ENCODE measurements at places on chromosomes 5 and 9. TPM values are rescaled to one million over a fixed set of nuclear protein-coding genes. Genes with fewer than 3 reads are reported as not detected.
A peak's percentile ranks its signal among the peaks of the same experiment; 100 is the strongest.

TBCA gene
- 313 TPM for polyA plus RNA-seq

DNA sequence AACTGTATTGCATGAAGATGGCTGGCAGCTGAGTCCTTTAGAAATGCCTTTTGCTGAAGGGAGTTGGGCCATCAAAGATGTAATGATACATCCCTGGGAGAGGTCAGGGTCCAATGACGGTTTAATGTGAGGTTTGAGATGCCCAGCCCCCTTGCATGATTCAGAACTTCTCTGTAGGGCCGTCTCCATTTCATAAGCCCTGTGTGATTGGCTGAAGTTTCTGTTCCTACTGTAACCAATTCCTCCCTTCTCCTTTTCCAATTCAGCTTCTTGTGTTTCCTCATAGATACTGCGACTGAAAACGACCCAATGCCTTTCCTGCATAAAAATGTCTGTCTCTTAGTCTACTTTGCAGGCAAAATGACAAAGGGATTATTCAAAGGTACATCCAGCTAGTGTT lies 47.9 kb upstream of the ST8SIA4 start:
- DNase-seq = no peak

GRCh38 chr5:80105698-80106439 lies 70.7 kb downstream of the THBS4 start:
- no peak for DNase-seq

GRM6 gene
- 0.64 TPM for polyA plus RNA-seq

DNA sequence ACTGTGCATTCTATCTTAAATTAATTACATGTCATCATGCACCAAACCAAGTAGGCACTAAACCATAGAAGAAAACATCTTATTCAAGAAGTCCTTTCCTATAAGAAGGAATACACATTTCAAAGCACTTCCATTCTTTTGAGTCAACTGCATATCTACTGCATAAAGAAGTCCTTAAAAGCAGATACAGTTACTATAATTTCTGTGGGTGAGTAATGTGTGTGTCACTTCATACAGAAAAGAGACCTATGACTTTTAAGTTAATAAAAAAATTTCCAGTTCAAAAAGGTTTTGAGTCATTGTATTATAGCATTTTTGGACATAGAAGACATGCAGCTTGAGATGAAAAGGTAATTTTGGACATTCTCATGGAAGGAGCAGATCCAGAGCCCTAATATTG lies 125.0 kb downstream of the DTWD2 start:
- DNase-seq = no peak

GRCh38 chr5:157107508-157107907 lies 1.3 kb downstream of the HAVCR2 start:
- DNase-seq = no peak

GRCh38 chr9:90642570-90643539 lies at the start of gene DIRAS2:
Gene DIRAS2, minus strand, starts transcription at chr9:90642824. Its CDS starts 28,997 bp downstream, at chr9:90613827.
- DNase-seq = peak; percentile 38

- DNase-seq = no peak
Measured at GRCh38 chr5:14749579-14750101, 85.1 kb downstream of the OTULIN start.

DNA sequence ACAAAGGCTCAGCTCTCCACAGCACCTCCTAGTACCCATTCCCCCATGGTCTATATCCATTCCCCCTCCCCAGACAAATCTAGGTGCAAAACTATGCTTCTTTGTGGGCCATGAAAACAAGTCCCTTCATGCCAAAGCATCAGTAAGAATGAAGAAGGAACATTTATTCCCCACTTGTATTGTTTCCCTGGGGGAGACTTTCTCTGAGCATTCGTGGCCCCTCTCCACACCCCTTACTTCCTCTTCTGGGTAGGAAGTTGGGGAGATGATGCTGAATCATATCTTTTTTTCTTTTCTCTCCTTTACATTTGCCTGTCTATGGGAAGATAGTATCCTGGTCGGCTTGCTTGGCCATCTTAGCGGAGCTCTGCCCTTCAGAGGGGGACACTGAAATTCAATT lies 246.8 kb downstream of the NSG2 start:
- no peak for DNase-seq

GRCh38 chr9:126365780-126366179 lies 39.2 kb downstream of the MVB12B start:
- no peak for DNase-seq

- DNase-seq = no peak
Measured at GRCh38 chr5:8633259-8633658, 764.3 kb downstream of the MTRR start.

All from right renal pelvis (tissue), 4 donors.